ENCODE measurements at places on chromosomes 7 and 10. TPM values are rescaled to one million over a fixed set of nuclear protein-coding genes. Genes with fewer than 3 reads are reported as not detected.

GRCh38 chr10:33388785-33389184, 54.3 kb upstream of the NRP1 start:
- H3K4me3 ChIP-seq, result no peak overlapping the region
- H3K4me1 ChIP-seq, result peaks cover 9% of the 10 kb centered on the region
- no peaks in the 10 kb centered on the region for H3K27me3 ChIP-seq
- no peaks in the 10 kb centered on the region for H3K36me3 ChIP-seq
- no peak for DNase-seq
- no peak overlapping the region for H3K27ac ChIP-seq

- H3K27ac ChIP-seq, result no peak overlapping the region
- DNase-seq, result no peak
- no peak overlapping the region for H3K4me3 ChIP-seq
- no peaks in the 10 kb centered on the region for H3K36me3 ChIP-seq
Measured at GRCh38 chr10:34918776-34919315, 103.8 kb upstream of the PARD3 start.

DNA sequence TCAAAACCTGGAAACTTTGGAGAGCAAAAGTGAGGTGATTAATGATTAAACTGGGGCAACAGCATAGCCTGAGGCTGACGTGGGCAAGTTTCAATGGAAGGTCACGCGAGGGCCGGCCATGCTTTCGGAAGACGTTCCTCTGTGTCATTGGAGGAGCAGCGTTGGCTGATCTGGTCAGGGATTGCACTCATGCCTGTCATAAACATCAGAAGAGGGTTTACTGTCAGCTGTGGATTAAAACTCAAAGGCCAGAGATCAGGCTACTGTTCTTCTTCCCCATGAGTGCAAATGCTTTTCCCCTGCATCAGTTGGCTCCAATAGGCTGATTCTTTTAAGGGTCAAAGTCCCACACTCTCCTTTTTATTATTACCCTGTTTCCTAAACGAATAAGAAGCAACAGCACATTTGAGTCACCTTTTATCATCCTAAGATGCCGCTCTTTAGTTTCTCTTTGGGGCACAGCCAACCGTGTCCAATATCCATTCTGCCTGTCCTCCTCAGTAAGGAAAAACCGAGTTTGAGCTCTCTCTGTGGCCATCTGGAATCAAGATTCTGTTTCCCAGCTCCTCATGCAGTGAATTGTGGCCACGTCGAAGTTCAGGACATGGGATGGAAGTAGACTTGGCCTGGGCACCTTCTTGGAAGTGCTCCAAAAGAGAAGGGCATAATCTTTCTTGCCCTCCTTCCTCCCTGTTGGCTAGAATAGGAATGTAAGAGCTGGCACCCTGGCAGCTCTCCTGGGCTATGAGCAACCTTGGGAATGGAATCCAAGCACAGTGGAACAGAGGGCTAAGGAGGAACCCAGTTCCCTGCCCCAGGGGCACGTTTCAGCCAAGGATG, 62.5 kb upstream of the INSIG1 start:
- H3K4me1 ChIP-seq, result peaks cover 43% of the 10 kb centered on the region
- H3K4me3 ChIP-seq, result no peak overlapping the region
- no peaks in the 10 kb centered on the region for H3K36me3 ChIP-seq

GRCh38 chr7:94975336-94975735, 67.9 kb downstream of the PPP1R9A start:
- DNase-seq, result peak; percentile 71
- H3K36me3 ChIP-seq, result no peaks in the 10 kb centered on the region
- no peaks in the 10 kb centered on the region for H3K27me3 ChIP-seq
- H3K4me1 ChIP-seq, result peaks cover 53% of the 10 kb centered on the region
- H3K4me3 ChIP-seq, result peak overlapping the region; percentile 6
- H3K27ac ChIP-seq, result peak overlapping the region; percentile 27

GRCh38 chr10:119306514-119306951, 99.2 kb downstream of the GRK5 start:
- DNase-seq, result peak; percentile 34
- no peaks in the 10 kb centered on the region for H3K27me3 ChIP-seq
- no peaks in the 10 kb centered on the region for H3K36me3 ChIP-seq
- peaks cover 56% of the 10 kb centered on the region for H3K4me1 ChIP-seq
- H3K4me3 ChIP-seq, result no peak overlapping the region
- peak overlapping the region; percentile 65 for H3K27ac ChIP-seq

DNA sequence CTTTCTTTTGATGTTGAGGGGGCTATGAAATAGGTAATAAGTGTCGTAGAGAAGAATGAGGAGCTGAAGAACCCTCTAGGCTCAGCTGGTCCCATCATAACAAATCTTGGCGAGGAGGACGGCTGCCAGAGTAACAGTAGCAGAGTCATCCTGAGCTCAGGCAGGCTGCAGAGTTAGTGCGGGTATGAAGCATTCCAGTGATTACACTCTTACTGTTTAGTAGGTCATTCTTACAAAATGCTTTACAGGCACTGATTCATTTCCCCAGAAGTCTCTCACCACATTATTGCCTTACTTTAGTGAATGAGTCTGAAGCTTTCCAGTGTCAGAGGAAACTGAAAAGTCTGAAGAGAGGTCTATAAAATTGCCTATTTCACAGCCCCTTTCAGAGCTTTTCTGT, 43.9 kb upstream of the GPR158 start:
- no peak overlapping the region for H3K27ac ChIP-seq
- DNase-seq, result peak; percentile 41
- H3K4me1 ChIP-seq, result no peaks in the 10 kb centered on the region
- no peaks in the 10 kb centered on the region for H3K36me3 ChIP-seq
- no peak overlapping the region for H3K4me3 ChIP-seq

DNA sequence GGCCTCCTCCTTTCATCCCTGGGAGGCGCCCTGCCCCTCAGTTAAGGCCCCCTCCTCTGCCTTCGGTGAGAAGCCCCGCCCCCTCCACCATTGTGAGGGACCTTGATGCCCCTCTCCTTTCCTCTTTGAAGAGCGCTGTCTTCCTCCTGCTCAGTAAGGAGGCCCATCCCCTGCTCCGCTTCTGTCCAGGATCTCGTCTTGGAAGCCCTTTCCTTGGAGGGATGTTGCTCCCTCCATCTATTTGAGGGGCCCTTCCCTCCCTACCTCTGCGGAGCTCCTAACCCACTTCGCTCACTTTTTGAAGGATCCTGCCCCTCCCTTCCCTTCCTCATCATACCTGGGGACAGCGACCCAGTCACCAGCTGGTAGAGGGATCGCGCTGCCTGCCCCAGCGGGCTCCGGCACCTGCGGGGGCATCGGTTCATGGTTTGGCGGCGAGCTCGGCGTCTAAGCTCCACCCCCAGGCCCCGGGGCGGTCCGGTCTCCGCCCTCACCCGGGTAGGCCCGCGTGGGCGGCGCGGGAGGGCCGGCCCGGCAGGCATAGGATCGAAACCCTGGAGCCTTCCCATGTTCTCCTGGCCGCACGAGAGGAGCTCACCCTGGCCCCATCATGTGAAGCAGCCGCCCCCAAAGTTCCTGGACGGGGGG, 4.1 kb downstream of the KCNIP2 start:
- DNase-seq, result peak; percentile 2
- peaks cover 10% of the 10 kb centered on the region for H3K4me1 ChIP-seq
- peak overlapping the region; percentile 65 for H3K4me3 ChIP-seq
- H3K36me3 ChIP-seq, result no peaks in the 10 kb centered on the region
- no peak overlapping the region for H3K27ac ChIP-seq
- no peaks in the 10 kb centered on the region for H3K27me3 ChIP-seq

GRCh38 chr7:90631502-90631901, 35.4 kb downstream of the CDK14 start:
- no peak overlapping the region for H3K4me3 ChIP-seq
- no peaks in the 10 kb centered on the region for H3K27me3 ChIP-seq
- no peak overlapping the region for H3K27ac ChIP-seq
- no peaks in the 10 kb centered on the region for H3K36me3 ChIP-seq
- H3K4me1 ChIP-seq, result no peaks in the 10 kb centered on the region
- DNase-seq, result no peak

DNA sequence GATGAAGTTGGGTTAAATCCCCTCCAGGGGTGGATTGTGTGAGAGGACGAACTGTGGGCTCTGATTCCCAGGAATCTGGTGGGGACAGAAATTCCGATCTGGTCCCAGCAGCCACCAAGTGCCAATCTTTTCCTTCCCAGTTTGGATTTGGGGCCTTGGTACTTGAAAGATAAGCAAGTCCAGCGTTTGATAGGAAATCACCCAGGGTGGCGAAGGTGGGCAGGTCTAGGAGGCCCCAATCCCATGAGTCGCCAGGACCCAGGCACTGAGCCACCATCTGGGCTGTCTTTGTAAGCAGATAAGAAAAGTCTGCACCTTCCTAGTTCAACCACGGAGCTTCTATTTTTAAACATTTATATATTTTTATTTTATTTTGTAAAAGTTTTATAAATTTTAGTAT, 122.6 kb upstream of the LSM8 start:
- no peak for DNase-seq
- no peaks in the 10 kb centered on the region for H3K36me3 ChIP-seq
- no peak overlapping the region for H3K27ac ChIP-seq

DNA sequence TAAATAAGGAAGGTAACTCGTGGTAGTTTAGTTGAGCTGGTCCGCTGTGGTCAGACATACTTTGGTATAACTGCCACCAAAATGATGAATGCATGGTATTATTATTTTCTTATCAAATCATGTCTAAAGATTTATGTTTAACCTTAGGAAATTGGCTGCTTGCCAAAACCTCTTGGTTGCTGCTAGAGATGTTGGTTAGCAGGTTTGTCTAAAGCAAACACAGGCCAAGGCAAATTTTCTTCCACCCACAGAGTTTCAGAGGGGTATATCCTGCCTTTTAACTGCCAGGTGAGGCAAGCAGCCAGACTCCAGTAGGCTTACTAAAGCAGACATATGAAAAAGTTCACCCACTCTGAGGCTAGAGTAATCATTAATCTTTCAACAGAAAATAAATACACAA, 101.4 kb downstream of the SEMA3E start:
- H3K4me1 ChIP-seq, result peaks cover 28% of the 10 kb centered on the region
- no peaks in the 10 kb centered on the region for H3K36me3 ChIP-seq
- H3K27me3 ChIP-seq, result no peaks in the 10 kb centered on the region

GRCh38 chr7:129665013-129665401, 53.5 kb downstream of the NRF1 start:
- H3K36me3 ChIP-seq, result peaks cover 17% of the 10 kb centered on the region
- H3K27me3 ChIP-seq, result no peaks in the 10 kb centered on the region
- H3K4me3 ChIP-seq, result 0 out of 2 replicates have a peak overlapping the region, but pooled peaks have one; percentile 14
- peak; percentile 96 for DNase-seq
- H3K4me1 ChIP-seq, result peaks cover 30% of the 10 kb centered on the region

The PHKG1 gene
- 0.75 TPM for total RNA-seq

The ZSWIM8 gene
- 152 TPM for total RNA-seq

DNA sequence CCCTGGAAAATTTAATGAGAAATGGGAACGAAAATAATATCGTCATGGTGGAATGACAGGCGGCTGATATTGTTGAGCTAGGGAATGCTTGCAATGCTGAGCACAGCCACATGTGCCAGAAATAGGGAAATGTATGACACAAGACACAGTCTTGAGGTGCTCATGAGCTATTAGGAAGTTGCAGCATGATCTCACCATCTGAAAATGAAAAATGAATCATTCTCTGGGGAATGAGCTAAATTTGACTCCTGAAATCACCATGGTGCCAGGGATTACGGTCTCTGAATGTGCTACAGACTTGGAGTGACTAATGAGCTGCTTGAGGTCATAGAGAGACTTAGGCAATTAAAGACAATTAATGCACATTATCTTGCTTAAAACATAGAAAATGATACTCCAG, 845.0 kb downstream of the CNTNAP2 start:
- no peaks in the 10 kb centered on the region for H3K27me3 ChIP-seq
- H3K27ac ChIP-seq, result no peak overlapping the region
- no peak overlapping the region for H3K4me3 ChIP-seq

The CPA2 gene
- total RNA-seq, result not detected

- H3K27ac ChIP-seq, result no peak overlapping the region
- no peaks in the 10 kb centered on the region for H3K36me3 ChIP-seq
- H3K27me3 ChIP-seq, result no peaks in the 10 kb centered on the region
- DNase-seq, result no peak
Measured at GRCh38 chr7:69708857-69709256, 110.6 kb downstream of the AUTS2 start.

The DLX5 gene
- total RNA-seq, result 0.23 TPM

The INSYN2A gene
- total RNA-seq, result not detected

The ENTPD1 gene
- total RNA-seq, result not detected

- no peak overlapping the region for H3K27ac ChIP-seq
- H3K4me3 ChIP-seq, result no peak overlapping the region
- no peaks in the 10 kb centered on the region for H3K36me3 ChIP-seq
- DNase-seq, result no peak
Measured at GRCh38 chr7:24970676-24971075, 9.3 kb downstream of the OSBPL3 start.
